Gastrocnemius medialis (tissue), 4 donors: ENCODE measurements at places on chromosomes 12 and 14. TPM values are rescaled to one million over a fixed set of nuclear protein-coding genes. Genes with fewer than 3 reads are reported as not detected.

Gene SLC5A8
- total RNA-seq = not detected

GRCh38 chr12:115598871-115599811 is 678.4 kb downstream of the MED13L start:
- H3K4me1 ChIP-seq = peaks cover 10% of the 10 kb centered on the region
- H3K27me3 ChIP-seq = peaks cover 26% of the 10 kb centered on the region
- H3K4me3 ChIP-seq = no peak overlapping the region
- H3K27ac ChIP-seq = peak overlapping the region; percentile 34

GRCh38 chr14:52029881-52030280 is 39.0 kb downstream of the NID2 start:
- no peak overlapping the region for H3K4me3 ChIP-seq
- no peak overlapping the region for H3K27ac ChIP-seq
- no peaks in the 10 kb centered on the region for H3K36me3 ChIP-seq
- no peak for DNase-seq

Gene CLEC1B
- not detected for total RNA-seq

Gene KRT74
- total RNA-seq = not detected

Gene PIWIL1
- total RNA-seq = not detected

- H3K36me3 ChIP-seq = no peaks in the 10 kb centered on the region
- no peaks in the 10 kb centered on the region for H3K27me3 ChIP-seq
- peaks cover 49% of the 10 kb centered on the region for H3K4me1 ChIP-seq
- H3K27ac ChIP-seq = no peak overlapping the region
- H3K4me3 ChIP-seq = no peak overlapping the region
Measured at GRCh38 chr14:89353766-89354113, 63.3 kb downstream of the FOXN3 start.

DNA sequence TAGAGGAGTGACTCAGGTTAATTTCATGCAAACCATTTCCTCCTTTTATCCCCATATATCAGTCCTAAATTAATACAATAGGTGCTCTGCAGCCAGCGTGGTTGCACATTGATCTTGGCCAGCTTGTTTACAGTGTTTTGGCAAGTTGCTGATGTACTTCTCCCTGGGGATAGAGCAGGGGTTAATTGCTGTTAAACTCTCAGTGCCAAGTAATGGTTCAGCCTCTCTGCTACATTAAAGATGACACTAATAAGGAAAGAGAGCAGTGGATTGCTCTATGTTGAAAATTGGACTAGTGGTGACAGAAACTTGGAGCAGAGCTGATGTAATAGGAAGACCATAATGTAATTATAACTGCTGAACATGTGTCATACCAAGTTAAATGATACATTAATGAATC is 717.5 kb downstream of the RERGL start:
- H3K36me3 ChIP-seq = no peaks in the 10 kb centered on the region
- no peaks in the 10 kb centered on the region for H3K4me1 ChIP-seq
- no peak overlapping the region for H3K4me3 ChIP-seq
- no peak for DNase-seq
- no peaks in the 10 kb centered on the region for H3K27me3 ChIP-seq
- H3K27ac ChIP-seq = no peak overlapping the region

Gene SLCO1B1
- 0.47 TPM for total RNA-seq

DNA sequence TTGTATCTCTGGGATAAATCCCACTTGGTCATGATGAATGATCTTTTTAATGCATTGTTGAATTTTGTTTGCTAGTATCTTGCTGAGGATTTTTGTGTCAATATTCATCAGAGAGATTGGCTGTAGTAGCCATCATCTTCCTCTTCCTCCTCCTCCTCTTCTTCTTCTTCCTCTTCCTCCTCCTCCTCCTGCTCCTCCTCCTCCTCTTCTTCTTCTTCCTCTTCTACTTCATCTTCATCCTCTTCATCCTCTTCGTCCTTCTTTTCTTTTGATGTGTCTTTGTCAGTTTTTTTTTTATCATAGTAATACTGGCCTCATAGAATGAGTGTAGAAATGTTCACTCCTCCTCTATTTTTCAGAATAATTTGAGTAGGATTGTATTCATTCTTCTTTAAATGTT is 15.4 kb upstream of the PPM1H start:
- no peak overlapping the region for H3K27ac ChIP-seq
- no peaks in the 10 kb centered on the region for H3K36me3 ChIP-seq
- H3K4me1 ChIP-seq = no peaks in the 10 kb centered on the region
- no peak for DNase-seq
- no peaks in the 10 kb centered on the region for H3K27me3 ChIP-seq
- no peak overlapping the region for H3K4me3 ChIP-seq

DNA sequence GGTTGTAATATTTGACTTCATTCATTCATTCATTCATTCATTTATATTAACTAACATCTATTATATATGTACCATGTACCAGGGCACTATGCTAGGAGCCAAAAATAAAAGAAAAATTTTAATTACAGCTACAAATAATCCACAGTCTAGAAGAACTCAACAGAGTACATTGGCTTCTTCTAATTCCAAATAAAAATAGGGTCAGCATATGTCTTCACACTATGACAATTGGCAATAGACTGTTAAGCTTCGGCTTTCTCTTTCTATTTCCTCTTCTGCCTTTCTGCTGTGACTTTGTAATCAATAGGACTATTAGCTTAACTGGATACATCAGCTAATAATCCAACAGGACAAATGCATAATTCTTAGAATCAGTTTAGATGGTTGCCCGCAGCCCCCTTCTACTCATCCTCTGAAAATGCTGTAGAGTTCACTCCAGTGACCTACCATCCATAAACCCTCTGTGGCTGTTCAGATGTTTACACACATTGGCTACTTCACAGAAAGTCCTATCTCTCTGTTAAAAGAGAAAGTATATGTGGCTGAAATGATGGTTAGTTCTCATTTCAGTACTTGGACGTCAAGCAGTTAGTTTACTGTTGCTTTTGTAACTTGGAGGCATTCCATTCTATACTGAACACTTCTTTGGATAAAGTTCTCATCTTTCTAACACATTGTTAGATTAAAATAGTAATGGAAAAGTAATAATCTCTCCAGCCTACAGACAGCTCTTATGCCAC is 445.5 kb upstream of the GARIN6 start:
- H3K4me3 ChIP-seq = no peak overlapping the region
- H3K4me1 ChIP-seq = no peaks in the 10 kb centered on the region
- H3K36me3 ChIP-seq = no peaks in the 10 kb centered on the region
- H3K27ac ChIP-seq = no peak overlapping the region

Gene CD69
- total RNA-seq = not detected

DNA sequence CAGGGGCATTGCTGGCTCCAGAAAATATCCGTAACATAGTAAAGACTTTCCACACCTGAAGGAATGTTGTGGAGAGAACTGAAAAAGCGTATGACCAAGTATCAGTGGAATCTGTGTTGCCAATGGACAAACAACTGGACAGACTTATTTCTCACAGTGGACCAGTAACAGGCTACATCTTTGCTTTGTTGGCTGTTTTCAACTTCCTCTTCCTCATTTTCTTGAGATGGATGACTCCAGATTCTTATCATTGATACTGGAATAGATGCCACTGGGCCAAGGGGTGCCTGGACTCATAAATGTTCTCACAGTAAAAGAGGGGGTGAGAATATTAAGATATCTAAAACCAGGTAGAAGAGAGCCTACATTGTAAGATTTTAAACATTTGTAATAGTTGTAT is 6.4 kb downstream of the GAS2L3 start:
- peaks cover under 1% of the 10 kb centered on the region for H3K4me1 ChIP-seq
- H3K27me3 ChIP-seq = no peaks in the 10 kb centered on the region
- no peak for DNase-seq

Gene IFNG-AS1
- not detected for total RNA-seq

Gene RNF10
- 251 TPM for total RNA-seq

Gene KRT72
- total RNA-seq = not detected

DNA sequence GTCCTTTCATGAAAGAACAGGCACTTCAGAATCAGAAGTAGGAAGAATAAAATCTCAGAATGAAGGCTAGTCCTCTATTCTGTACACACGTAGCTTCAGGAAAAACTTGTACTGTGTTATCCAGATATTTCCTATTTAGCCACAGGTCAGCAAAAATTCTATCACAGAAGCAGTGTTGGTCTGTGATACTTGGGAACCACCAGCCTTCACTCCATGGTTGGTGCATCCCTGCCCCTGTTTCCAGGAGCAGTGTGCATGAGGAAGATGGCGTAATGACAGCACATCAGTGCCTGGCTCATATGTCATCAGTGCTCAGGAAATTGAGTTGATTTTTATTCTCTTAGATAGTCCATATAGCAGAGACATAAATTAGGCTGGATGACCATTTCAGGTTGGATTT is 87.7 kb downstream of the SAMD4A start:
- no peak overlapping the region for H3K4me3 ChIP-seq
- no peaks in the 10 kb centered on the region for H3K36me3 ChIP-seq

DNA sequence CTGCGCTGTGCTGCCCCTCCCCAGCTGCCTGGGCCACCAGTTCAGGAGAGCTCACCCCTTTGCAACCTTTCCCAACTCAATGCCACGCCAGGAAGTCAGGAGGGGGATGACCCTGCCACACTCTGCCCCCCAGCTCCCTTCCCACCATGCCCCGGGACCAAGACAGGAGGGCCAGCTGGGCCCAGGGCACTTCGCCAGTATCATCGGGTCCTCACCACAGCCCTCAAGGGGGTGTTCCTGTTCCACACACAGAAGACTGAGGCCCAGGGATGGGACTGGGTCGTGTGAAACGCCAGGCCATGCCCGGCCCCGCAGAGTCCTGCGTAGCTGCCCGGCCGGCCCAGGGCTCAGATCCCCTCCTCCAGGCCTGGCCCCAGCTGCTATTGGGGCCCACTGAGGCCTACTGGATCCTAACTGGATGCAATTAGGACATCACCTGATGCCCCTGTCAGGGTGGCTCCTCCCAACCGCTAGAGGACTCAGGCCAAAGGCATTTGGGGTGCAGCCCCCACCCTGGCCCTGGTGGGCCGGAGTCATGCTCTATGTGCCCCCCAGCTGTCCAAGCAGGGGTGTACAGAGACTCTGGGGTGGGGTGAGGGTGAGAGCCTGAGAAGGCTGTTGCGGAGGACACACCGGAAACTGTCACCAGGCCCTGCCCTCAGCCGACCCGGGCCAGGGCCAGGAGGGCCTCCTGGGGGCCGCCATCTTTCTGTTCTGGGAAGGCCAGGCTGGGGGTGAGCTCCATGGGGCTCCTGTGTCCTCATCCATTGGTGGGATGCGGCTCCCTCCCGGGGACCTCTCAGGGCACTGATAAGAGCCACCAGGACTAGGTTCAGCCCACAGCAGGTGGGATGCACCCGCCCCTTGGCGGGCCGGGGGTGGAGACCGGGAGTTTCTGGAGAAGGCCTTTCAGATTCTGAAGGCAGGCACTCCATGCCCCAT is 29.3 kb upstream of the ANKRD9 start:
- H3K36me3 ChIP-seq = no peaks in the 10 kb centered on the region
- no peak overlapping the region for H3K4me3 ChIP-seq
- DNase-seq = no peak

GRCh38 chr12:76804435-76804976 is 40.6 kb downstream of the ZDHHC17 start:
- H3K4me3 ChIP-seq = no peak overlapping the region
- H3K36me3 ChIP-seq = no peaks in the 10 kb centered on the region
- H3K4me1 ChIP-seq = peaks cover 6% of the 10 kb centered on the region
- no peak for DNase-seq
- H3K27ac ChIP-seq = no peak overlapping the region

DNA sequence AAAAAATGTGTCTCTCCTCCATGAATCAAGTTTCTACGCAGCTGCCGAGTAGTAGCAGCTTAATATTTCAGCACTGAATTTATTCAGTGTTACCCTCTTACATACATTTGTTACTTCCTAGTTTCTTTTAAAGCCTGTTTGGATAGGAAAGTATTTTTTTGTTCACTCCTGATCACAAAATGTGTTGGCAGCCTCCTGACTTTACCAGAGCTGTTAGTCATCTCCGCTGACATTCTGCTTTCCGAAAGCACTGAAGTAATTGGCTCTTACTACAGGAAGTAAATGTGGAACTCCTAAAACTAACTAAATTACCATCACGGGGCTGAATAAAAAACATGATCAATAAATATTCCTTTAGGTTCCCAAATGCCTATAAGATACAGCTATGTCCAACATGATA is 225.5 kb downstream of the EPS8 start:
- no peak overlapping the region for H3K27ac ChIP-seq
- H3K4me1 ChIP-seq = no peaks in the 10 kb centered on the region
- H3K36me3 ChIP-seq = no peaks in the 10 kb centered on the region
- no peak for DNase-seq
- H3K27me3 ChIP-seq = no peaks in the 10 kb centered on the region

GRCh38 chr14:77406086-77406485 is 17.2 kb downstream of the NOXRED1 start:
- H3K27ac ChIP-seq = no peak overlapping the region
- no peaks in the 10 kb centered on the region for H3K27me3 ChIP-seq
- H3K4me3 ChIP-seq = no peak overlapping the region
- DNase-seq = no peak

DNA sequence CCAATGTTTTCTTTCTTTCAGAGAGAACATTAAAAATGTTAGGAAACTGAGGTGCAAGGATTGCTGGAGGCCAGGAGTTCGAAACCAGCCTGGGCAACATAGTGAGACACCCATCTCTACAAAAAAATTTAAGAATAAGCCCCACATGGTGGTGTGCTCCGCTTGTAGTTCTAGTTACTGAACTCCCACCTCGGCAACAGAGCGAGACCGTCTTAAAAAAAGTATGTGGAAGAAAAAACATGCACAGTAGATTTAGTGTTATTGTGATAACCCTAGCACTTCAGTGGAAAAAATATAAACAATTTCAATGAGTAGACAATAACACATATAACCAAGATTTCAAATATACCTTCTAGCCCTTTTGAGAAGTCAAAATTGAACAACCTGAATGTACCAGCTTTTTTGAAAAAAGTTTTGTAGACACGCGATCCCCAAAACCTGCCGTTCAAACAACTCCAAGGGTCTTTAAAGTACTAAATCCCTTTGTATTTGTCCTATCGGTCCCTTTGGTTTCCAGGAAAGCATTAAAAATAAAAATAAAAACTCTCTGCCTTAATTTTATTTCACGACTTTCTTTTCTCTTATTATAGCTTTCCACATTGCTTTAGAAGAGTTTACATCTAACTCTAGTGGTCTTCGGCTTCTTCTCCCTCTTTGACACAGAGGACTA is 1.0 kb upstream of the ANO6 start:
- H3K36me3 ChIP-seq = no peaks in the 10 kb centered on the region
- peak overlapping the region; percentile 99 for H3K27ac ChIP-seq
- no peaks in the 10 kb centered on the region for H3K27me3 ChIP-seq
- no peak for DNase-seq
- H3K4me1 ChIP-seq = peaks cover 24% of the 10 kb centered on the region

GRCh38 chr14:80956102-80956501 is 681 bp downstream of the TSHR start:
- H3K4me3 ChIP-seq = no peak overlapping the region
- no peak for DNase-seq
- H3K27ac ChIP-seq = no peak overlapping the region

Gene DHRS2
- total RNA-seq = not detected
